NCI-H82 (cell line): ENCODE measurements at places on chromosomes 3 and 15.

DNA sequence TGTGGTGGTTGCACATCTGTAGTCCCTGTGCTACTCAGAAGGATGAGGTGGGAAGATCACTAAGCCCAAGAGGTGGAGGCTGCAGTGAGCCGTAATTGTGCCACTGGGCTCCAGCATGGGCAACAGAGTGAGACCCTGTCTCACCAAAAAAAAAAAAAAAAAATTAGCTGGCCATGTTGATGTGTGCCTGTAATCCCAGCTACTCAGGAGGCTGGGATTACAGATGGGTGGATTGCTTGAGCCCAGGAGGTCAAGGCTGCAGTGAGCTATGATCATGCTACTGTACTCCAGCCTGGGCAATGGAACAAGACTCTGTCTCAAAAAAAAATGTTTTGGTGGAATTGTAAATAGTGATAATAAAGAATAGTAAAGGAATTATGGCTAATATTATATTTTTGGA is 9.9 kb downstream of the ATRIP start:
- peak; percentile 6 for DNase-seq

GRCh38 chr3:29385046-29385830 is 104.4 kb downstream of the RBMS3 start:
- DNase-seq, result peak; percentile 53

DNA sequence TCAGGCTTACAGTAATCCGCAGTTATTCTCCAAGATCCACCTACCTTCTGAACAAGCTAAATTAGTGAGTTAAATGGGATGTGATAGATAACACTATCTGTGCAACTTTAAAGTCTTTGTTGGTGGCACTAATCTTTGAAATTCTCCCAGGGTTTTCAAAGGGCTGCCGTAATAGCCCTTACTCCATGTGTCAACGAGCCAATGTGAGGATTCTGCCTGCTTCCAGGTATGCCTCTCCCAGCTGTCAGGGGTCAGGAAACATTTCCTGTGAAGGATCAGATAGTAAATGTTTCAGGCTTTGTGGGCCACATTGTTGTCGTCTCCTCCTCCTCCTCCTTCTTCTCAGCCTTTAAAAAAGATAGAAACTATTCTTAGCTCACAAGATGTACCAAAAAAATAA is 20.2 kb upstream of the SCN5A start:
- peak; percentile 43 for DNase-seq

DNA sequence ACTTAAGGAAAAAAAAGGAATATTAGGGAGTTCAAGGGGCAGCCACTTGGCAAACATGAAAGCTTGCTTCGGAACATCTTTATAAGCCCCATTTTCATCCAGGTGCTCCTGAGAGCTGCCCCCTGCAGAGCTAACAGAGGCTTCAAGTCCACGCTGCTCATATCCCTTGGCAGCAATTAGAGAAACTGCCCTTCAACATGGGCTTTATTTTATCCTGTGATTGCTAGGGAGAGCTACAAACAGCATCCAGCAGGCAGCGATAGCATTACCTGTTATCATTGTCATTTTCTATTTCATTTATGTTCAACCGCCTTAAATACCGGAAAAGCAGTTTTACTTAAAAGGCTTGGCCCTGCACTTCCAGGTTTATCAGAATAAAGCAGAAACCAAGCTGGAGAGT is 68.4 kb upstream of the MCTP2 start:
- no peak for DNase-seq

DNA sequence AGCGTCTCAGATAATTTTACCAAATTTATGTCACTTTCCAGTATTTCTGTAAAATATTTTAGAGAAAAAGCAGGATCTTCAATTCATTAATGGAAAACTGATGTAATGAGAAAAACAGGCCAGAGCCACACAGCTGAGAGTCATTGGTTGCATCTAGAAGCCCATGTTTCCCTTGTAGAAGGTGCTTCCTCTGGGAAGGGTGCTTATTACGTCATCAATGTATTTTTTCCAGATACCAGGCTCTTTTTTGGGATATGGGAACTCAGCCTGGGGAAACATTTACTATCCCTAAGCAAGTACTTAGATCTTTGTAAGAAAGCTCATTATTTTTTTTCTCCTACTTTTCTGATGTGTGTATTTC is 89.1 kb upstream of the PHLDB2 start:
- DNase-seq, result peak; percentile 50

- no peak for DNase-seq
Observed at GRCh38 chr3:54372232-54372631, 249.9 kb downstream of the CACNA2D3 start.

DNA sequence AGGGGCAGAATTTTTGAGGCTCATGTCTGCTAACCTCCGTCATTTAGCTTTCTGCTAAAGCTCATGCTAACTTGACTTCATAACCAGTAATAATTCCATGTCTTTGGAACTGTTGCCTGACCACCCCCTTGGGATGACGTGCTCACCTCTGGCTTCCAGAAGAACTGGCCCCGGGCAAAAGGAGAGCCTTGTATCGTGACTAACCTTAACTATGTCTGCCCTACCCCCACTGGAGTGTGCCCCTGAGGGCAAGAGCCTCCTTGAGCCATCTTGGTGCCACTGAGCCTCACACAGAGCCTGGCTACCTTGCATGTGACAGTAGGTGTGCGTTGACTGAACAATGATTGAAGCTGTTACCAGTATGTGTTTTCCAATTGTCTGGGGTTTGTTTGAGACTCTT is 4.7 kb downstream of the LRRK1 start:
- no peak for DNase-seq

DNA sequence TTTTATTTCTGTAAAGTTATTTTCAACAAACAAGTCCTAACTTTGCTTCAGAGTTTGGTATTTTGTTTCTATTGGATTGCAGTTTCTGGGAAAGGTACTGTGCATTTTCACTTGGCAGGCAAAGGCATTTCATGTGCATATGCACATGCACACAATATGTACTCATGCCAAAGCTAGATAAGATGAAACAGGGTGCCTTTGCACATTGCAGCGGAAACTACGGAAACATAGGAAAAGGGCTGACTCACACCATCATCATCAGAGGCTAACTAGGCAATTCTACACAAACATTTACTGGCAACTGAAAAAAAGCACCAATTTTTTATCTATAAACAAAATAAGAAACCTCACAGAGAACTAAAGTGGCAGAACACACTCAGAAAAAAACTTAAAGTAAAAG is 550.6 kb upstream of the NECTIN3 start:
- no peak for DNase-seq

- no peak for DNase-seq
Observed at GRCh38 chr15:48547286-48547685, 98.2 kb downstream of the FBN1 start.

DNA sequence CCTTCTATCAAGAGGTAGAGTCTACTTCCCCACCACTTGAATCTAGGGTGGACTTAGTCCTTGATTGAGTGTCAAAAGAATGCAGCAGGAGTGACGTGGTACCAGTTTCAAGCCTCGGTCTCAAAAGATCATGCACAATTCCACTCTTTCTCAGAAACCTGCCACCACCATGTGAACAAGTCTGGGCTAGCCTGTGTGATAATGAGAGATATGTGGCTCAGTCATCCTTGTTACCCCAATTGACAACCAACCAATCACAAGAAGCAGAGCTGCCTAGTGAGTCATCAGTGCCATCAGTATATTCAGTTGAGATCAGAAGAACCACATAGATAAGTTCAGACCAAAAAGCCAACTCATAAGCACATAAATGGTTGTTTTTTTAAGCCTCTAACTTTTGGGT is 374.5 kb downstream of the IL20RB start:
- no peak for DNase-seq

- no peak for DNase-seq
Observed at GRCh38 chr15:93523481-93523880, 434.5 kb upstream of the RGMA start.

DNA sequence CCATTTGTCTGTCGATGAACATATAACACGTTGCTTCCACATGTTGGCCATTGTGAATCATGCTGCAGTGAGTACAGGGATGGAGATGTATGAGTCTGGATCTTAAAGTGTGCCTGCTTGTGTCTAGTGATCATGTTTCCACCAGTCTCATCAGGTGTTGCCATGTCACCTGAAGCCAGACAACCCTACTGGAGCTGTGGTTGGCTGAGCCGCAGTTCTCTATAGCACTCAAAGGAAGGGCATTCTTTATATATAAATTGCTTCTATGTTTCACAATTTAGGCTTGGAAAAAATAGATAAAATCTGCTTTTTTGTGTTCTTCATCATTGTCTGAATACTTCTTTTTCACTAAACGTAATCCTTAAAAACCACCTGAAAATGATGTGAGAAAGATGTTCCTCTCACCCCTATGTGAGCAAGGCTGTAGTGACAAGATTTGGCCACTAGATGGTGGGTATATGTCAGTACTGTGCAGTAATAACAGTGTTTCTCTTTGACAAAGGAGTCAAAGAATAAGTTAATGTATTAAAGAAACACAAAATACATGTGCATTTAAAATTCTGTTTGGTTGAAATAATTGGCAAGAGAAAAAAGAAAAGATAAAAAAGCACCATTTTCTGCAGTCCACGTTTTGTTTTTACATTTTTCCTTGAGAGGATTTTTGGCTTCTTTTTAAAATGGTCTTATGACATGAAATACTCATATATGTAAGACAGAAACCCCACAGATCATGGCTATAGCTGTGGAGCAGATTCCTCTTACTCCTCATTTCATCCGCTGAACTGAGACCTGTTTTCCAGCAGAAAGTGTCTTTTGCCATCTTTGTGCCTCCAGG is 394.5 kb upstream of the DPPA4 start:
- peak; percentile 86 for DNase-seq

DNA sequence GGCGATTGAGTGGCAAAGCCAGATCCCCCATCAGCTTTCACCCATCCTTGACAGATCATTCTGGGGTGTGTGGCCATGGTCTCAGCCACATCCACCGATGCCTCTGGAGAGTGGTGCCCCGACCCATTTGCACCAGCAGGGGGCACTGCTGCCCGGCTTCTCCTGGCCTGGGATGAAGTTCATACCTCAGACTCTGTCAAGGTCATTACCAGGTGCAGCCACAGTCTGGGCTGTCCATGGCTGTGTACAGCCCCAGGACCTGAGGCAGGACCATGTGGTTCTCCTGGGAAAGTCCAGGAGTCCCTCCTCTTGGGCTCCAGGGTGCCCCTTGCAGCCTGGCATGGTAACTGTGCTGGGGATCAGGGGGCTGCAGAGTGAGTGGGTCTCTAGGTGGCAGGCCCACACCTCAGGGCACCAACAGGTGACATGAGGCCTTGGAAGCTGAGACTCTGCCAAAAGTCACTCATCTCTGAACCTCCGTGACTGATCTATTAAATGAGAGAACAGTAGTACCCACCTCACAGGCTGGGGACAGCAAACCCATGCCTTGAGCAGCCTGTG is 67.2 kb downstream of the CACNA2D2 start:
- peak; percentile 73 for DNase-seq

DNA sequence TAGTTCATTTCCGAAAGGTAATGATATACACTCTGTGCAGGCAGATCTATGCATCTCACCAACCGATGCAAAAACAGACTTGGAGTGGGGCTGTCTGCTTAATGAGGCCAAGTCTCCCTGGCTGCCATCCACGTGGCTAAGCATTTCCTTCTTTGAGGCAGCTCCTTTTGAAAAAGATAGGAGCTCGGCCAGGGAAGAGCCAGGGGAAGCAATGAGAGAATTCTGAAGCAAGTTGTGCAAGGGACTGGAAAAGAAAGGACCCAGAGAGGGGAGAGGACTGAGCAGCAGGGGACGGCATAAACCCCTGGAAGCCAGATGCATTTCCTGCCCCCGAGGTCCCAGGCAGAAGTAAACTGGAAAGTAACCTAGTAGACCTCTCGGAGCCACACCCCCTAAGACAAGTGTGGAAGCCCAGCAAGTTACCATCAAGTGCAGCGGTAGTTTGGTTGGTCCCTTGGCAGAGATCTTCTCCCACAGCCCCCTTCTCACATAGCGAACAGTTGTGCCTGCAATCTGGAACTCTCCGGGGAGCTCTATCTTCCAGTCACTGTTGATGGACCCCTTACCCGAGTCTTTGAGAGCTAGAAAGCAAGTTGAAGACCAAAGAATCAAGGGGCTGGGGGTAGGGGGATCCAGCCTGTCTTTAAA is 288.2 kb downstream of the ADAMTS17 start:
- DNase-seq, result no peak

- DNase-seq, result no peak
Observed at GRCh38 chr3:196931828-196932587, 10.3 kb downstream of the NCBP2 start.

DNA sequence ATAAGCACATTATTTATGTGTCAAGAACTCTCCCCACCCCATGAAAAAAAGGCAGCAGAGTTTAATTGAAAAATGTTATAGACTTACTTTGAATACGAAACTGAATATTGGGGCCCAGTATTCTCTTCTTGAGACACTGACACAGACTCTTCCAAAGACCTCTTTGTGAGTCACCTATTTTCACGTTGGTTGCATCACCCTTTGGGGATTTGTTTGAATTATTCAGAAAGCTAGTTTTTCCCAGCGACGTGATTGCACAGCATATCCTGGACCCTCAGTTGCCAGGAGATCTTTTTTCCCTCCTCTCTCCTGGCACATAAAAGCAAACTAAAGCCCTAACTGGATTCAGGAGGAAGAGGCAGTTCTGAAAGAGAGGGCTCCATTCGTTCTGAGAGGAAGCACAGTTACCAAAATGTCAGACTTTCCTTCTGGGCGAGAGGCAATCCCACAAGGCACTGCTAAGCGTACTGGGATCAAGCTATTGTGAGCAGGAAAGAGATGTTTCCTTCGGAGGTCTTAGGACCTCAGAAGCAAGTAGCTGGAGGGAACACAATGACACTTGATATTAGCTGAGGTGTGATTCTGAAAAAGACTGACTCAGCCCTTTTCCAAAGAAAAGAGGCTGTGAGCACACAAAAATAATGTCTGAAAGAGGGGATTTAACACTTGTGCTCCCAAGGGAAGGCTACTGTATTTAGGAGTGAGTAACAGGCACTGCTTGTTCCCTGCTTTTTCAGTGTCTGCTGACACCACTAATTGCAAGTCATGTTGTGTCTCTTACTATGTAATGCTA is 65.8 kb upstream of the CADPS start:
- DNase-seq, result peak; percentile 35

DNA sequence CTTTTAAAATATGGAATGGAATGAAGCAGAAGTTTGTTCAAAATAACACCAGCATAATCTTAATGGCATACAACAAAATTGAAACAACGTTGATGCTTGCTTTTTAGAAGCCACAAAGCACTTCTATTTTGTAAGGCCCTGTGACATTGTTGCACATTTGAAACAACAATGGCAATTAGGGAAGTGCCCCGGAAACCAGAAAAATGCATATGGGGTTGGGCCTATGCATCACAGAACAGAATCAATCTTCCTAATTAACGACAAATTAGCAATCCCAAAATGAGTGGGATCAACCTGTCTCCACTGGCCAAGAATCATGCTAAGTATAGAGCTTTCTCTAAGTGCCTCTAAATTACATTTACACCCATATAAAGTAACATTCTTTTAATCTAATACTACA is 168.9 kb downstream of the MEIS2 start:
- no peak for DNase-seq
